ENCODE measurements at places on chromosomes 2 and 18. TPM values are rescaled to one million over a fixed set of nuclear protein-coding genes. Genes with fewer than 3 reads are reported as not detected.

Gene GPR35
- 1.4 TPM for total RNA-seq

Gene RAX
- 0.37 TPM for total RNA-seq

Gene KIF5C
- 52.9 TPM for total RNA-seq

Gene FAM124B
- total RNA-seq = 0.83 TPM

Gene SLC9A4
- total RNA-seq = not detected

Gene SMYD5
- total RNA-seq = 45.2 TPM

Gene TLX2
- 0.20 TPM for total RNA-seq

Gene COLEC12
- 0.59 TPM for total RNA-seq

Gene LYG1
- total RNA-seq = 0.31 TPM

Gene ANKRD30BL
- total RNA-seq = not detected

Gene CRYGC
- not detected for total RNA-seq

Gene MYO3B
- 0.63 TPM for total RNA-seq

Gene ADAM17
- total RNA-seq = 23.7 TPM

Gene DOCK10
- 0.79 TPM for total RNA-seq

Gene RSAD2
- not detected for total RNA-seq

Gene RIT2
- 1.3 TPM for total RNA-seq

Gene SAG
- total RNA-seq = not detected

Gene ARL4C
- 12.0 TPM for total RNA-seq

Gene DES
- total RNA-seq = 3.0 TPM

Gene BOLL
- not detected for total RNA-seq

Gene KLHL41
- total RNA-seq = not detected

Gene SNTG2
- total RNA-seq = 12.7 TPM

Gene CAPN14
- 0.07 TPM for total RNA-seq

Gene CTNNA2
- total RNA-seq = 4.5 TPM

Gene ARHGEF4
- 12.6 TPM for total RNA-seq

Gene TMBIM1
- total RNA-seq = 20.1 TPM

Gene FABP1
- not detected for total RNA-seq

Gene TUBB8B
- total RNA-seq = 0.72 TPM

Gene EGR4
- 1.2 TPM for total RNA-seq

Gene ALLC
- not detected for total RNA-seq

Gene GRHL1
- total RNA-seq = 2.8 TPM

Gene NAT8
- not detected for total RNA-seq

Gene IL36A
- not detected for total RNA-seq

Gene MBD2
- total RNA-seq = 34.0 TPM

Gene TUBB6
- total RNA-seq = 135 TPM

Gene C2orf66
- total RNA-seq = not detected

Gene HOXD4
- total RNA-seq = not detected

Gene C1QL2
- total RNA-seq = 0.81 TPM

Gene ZSWIM2
- total RNA-seq = not detected

Gene EVX2
- total RNA-seq = not detected

Gene CIB4
- not detected for total RNA-seq

Gene ONECUT2
- total RNA-seq = 0.48 TPM

Gene KCNG2
- total RNA-seq = 0.15 TPM

Gene LRRC30
- not detected for total RNA-seq

Gene LIPT1
- 8.9 TPM for total RNA-seq

Gene NEU4
- total RNA-seq = 0.42 TPM

Gene CRYGD
- not detected for total RNA-seq

Gene PFN4
- not detected for total RNA-seq

Gene RNF144A
- total RNA-seq = 9.8 TPM

Gene DQX1
- total RNA-seq = 1.6 TPM

Gene FOXI3
- 18.3 TPM for total RNA-seq

Gene SOX11
- 42.8 TPM for total RNA-seq

Gene CGREF1
- total RNA-seq = 2.1 TPM
